Activated CD4-positive, alpha-beta T cell treated with anti-CD3 and anti-CD28 coated beads for 24 hours (primary cell): ENCODE measurements at places on chromosomes 4 and X.
A peak's percentile ranks its signal among the peaks of the same experiment; 100 is the strongest.

- DNase-seq = no peak
Measured at GRCh38 chr4:19739101-19739651, 512.5 kb upstream of the SLIT2 start.

DNA sequence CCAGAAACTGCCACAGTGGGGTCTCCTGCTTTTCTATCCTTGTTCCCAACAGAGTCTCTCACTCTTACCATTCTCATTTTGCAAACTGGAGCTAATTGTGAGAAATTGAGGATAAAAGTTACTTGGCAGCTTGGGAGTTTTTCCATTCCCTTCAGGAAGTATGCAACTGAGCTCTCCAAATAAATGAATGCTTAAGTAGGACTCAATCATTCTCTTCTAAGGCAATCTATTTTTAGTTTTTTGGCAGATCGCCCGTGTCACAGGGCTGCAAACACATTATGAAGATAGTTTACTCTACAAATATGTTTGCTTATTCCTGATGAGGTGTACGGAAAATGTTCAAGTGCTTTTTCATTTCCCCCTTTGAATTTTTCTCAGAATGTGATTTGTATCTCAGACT lies 5.3 kb downstream of the ASB11 start:
- no peak for DNase-seq

DNA sequence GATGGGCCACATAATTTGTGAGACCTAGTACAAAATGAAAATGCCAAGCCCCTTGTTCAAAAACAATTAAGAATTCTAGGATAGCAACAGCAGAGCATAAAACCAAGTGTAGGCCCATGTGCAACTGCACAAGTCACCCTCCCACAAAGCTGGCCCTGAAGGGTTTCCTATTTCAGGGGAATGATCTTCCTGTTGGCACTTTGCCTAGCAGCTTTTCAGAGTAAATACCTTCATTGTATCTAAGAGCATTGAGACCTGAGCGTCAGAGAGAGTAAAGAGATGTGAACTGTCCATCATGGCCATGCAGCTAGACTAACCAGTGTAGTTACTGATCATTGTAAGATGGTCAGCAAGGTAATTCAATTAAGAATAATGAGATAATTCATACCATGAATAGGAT lies 113.6 kb downstream of the CNKSR2 start:
- no peak for DNase-seq

GRCh38 chrX:118360429-118361125 lies 14.7 kb downstream of the WDR44 start:
- no peak for DNase-seq

GRCh38 chrX:130075777-130076176 lies 34.5 kb downstream of the ELF4 start:
- no peak for DNase-seq

DNA sequence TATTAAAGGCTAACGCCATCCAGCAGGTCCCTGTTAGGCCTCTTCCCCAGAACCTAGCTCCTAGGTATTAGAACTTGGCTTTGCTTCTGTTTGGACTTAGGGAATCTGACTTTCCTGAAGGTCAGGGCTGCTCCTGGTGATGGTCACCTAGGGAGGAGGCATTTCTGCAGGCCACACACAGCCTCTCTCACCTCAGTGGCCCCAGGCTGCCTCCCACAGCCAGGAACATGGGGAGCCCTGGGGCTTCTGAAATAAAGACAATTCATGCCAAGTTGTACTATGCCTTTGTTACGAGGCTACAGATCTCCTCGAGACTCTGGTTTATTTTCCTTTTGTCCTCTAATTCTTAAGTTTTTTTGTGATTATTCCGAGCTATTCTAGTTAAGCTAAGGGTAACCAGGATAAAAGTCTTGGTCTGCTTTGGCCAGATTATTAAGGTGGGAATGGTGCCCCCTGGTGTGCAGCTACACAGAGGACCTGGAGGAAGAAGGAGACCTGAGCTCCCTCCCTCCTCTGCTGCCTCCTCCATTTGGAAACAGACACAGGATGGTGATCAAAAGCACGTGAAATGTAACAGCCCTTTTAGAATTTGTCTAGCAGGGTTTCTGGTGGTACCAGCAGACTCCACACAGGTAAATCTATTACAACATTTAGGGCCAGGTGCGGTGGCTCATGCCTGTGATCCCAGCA lies 131.0 kb downstream of the DCLK2 start:
- peak; percentile 4 for DNase-seq

- DNase-seq = no peak
Measured at GRCh38 chr4:150149381-150149780, 71.1 kb downstream of the DCLK2 start.

GRCh38 chr4:100287534-100287933 lies 97.3 kb upstream of the DDIT4L start:
- no peak for DNase-seq

GRCh38 chr4:143183513-143184216 lies 1.1 kb upstream of the USP38 start:
- DNase-seq = no peak

GRCh38 chr4:110106931-110107296 lies 91.5 kb downstream of the ELOVL6 start:
- DNase-seq = no peak

GRCh38 chr4:101254776-101255175 lies 92.5 kb downstream of the PPP3CA start:
- DNase-seq = no peak

DNA sequence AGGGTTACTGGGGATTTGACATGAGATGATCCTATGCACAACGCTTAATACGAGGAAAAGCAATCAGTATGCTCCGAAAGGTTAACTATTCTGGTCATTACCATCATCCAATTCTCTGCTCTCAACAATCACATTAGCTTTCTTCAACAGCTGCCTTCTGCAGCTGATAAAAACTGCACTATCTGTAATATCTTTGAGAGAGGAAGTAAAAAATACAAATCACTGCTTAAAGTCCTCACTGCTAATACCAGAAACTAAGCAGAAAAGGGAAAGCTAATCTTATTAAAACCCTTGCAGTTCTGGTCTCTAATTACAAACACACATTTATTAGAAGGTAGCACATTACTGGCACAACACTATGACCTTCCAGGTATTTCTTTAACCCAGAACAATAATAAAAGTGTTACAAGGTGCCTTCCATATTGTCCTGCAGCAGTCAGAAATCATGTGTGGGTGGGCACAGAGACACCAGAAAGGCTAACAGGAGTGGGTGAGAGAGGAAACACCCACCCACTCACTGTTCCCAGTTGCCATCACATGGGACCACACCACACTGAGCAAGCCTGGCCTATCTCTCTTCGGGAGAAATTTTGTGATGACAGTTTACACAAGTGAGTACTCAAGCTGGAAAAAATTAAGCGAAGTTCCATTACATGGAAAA lies 71.0 kb downstream of the RELL1 start:
- DNase-seq = no peak

DNA sequence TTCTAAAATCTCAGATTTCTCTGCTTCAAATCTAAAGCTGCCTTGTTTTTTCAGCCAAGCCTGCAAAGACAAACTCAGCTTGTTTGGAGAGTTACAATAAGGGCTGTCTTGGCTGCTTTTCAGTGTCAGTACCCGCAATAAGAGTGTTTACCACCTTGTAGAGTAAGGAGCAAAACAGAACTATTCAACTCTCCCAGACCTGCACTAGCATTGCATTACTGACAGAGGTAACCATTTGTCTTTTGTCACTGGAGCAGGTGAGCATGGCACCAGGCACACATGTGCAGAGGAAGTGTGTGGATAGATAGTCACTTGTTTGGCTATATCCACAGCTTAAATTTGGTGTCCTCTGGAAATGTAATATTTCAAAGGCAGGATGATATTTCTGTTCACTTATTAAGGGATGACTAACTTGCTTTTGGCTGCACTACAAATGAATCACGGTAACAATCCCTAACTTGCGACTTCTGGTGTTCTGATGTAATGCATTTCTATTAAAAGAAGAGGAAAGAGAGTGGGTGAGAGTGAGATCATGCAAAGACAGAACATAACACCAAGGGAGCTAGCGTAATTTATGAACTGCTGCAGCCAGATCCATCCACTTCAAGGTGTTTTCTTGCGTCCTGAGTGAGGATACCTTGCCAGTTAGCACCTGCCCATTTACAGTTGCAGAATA lies 38.6 kb downstream of the PTCHD1 start:
- DNase-seq = no peak

DNA sequence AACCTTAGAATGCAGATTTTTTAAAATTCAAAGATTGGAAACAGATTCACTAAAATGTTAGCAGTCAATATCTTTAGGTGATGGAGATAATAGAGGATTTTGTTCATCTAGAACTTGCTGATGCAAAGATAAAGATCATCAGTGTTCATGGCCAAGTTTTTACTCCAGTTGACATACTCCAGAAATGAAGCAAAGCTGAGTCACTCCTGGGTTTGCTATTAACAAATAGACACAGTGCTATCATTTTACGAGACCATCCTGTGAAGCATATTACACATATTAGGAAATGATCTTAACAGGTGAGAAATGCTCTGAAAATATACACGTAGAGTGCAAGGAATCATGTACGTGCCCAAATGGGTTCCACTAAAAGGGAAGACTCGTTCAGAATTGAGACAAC lies 170.6 kb upstream of the FAM9B start:
- no peak for DNase-seq
